ENCODE measurements at places on chromosomes 2 and 18. TPM values are rescaled to one million over a fixed set of nuclear protein-coding genes. Genes with fewer than 3 reads are reported as not detected.

The CARF gene
- 1.2 TPM for total RNA-seq

The B3GNT7 gene
- 0.46 TPM for total RNA-seq

The UBE2F gene
- total RNA-seq: 66.1 TPM

The MYO5B gene
- total RNA-seq: 0.13 TPM
